ENCODE measurements at places on chromosomes 2 and 18.

- DNase-seq, result no peak
These were observed 25.1 kb downstream of the SMYD1 start for GRCh38 chr2:88092773-88093172.

GRCh38 chr2:22403748-22404147, 981.2 kb upstream of the KLHL29 start:
- DNase-seq, result no peak

DNA sequence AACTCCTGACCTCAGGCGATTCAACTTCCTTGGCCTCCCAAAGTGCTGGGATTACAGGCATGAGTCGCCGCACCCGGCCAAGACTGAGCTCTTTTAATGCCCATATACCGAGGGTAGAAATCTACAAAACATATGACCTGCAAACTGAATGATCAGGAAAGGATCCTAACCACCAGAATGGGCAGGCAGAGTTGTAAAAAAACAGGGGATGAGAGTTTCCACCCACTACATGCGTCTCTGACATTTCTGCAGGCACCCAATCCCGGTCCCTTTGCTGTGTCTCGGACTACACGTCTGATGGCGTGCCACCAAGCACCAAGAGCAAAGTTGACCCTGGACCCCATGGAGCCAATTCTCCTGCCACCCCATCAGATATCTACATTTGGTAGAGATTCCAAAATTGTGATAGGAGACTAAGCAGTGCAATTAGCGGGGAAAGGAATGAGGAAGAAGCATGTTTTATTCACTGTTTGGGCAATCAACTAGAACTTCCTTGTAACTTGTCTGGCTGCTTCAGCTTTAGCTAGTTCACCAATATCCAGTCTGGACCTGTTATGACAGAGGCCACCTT, 74.1 kb downstream of the ATP8B1 start:
- DNase-seq, result no peak

- DNase-seq, result no peak
These were observed 20.5 kb upstream of the TGFA start for GRCh38 chr2:70574109-70574508.

GRCh38 chr2:39733070-39733674, 45.9 kb downstream of the THUMPD2 start:
- no peak for DNase-seq

DNA sequence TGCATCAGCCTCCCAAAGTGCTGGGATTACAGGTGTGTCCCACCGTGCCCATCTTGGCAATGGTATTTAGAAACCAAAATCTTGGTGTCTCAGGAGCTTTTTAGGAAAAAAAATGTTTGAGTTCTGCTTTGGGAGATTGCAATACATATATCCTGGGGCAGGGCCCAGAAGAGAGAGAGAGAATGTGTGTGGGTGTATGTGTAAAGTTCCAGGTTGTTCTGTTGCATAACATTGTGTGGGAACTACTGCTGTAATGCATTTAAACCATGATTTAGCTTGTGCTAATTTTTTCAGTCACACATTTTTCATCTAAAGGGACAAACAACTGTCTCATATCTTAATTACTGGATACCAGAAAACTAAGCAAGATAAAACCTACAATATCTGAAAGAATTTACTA, 70.8 kb upstream of the NABP1 start:
- no peak for DNase-seq

- DNase-seq, result no peak
These were observed 9.0 kb upstream of the WNT10A start for GRCh38 chr2:218871345-218872302.

- no peak for DNase-seq
These were observed 13.8 kb upstream of the CATIP start for GRCh38 chr2:218342837-218343236.

GRCh38 chr2:84041506-84041905, 417.6 kb downstream of the SUCLG1 start:
- no peak for DNase-seq

GRCh38 chr2:178441426-178441825, 9.5 kb downstream of the PRKRA start:
- no peak for DNase-seq

DNA sequence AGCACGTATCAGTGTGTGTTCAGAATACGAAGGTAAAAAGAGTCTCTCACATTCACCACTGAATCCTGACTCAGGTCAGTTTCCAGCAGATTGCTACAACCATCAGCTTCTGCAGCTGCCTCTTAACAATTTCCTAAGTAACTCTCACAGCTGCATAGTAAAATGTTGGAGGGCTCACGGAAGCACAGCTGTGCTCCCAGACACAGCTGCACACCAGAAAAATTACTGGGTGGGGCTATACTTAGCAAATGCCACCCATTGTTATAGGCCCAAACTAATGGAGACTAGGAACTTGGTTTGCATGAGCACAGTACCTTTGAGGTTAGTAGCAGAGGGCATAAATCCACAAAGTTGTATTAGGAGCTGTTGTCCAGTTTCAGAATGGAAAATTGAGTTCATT, 153.9 kb upstream of the ERBB4 start:
- no peak for DNase-seq

GRCh38 chr18:45571714-45572113, 43.6 kb upstream of the SLC14A2 start:
- no peak for DNase-seq

DNA sequence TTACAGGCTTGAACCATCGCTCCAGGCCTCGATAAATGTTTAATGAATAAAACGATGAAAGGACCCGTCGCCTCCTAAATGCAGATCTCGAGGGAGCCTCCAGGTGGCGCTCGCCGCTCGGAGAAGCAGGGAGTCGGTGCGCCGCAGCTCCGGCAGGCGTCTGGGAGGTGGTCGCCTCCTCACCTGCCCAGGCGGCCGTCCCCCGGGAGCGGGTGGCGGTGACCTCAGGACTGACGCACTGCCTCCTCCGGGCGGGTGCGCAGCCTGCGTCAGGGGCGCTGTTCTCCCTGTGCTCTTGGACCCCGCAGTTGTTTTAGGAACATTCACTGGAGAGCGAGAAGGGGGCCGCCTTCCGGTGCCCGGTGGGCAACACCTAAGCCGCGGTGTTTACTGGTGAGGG, 38.6 kb upstream of the POLE4 start:
- peak; percentile 66 for DNase-seq

- DNase-seq, result no peak
These were observed 106.5 kb upstream of the SCN1A start for GRCh38 chr2:166234112-166234846.

Data from T-helper 9 cell (primary cell).